ENCODE measurements at places on chromosomes 2 and 18.

GRCh38 chr2:149653831-149654445, 66.4 kb upstream of the MMADHC start:
- DNase-seq = no peak

GRCh38 chr18:25244170-25244569, 107.8 kb downstream of the ZNF521 start:
- no peak for DNase-seq

- no peak for DNase-seq
Observed at GRCh38 chr2:239587311-239587731, 186.5 kb upstream of the HDAC4 start.

GRCh38 chr2:27194538-27195354, 17.1 kb upstream of the ATRAID start:
- no peak for DNase-seq

DNA sequence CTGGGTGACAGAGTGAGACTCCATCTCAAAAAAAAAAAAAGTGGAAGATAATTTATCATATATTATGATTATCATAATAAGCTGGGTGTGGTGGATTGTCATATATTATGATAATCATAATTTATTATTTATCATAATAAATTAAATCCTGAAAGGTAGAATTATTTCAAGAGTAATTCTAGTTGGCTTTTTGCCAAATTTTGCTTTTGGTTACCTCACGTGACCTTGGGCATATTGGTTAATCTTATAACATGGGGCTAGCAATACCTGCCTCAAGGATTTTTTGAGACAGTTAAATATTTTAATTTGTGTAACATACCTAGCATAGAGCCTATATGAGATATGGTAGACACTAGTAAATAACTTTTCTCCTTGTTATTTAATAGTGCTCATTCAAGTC, 111.3 kb upstream of the TTC27 start:
- no peak for DNase-seq

GRCh38 chr2:95165030-95165370, 609 bp upstream of the ZNF2 start:
- DNase-seq = no peak
